Naive thymus-derived CD8-positive, alpha-beta T cell (primary cell): ENCODE measurements at places on chromosomes 1 and 21.

DNA sequence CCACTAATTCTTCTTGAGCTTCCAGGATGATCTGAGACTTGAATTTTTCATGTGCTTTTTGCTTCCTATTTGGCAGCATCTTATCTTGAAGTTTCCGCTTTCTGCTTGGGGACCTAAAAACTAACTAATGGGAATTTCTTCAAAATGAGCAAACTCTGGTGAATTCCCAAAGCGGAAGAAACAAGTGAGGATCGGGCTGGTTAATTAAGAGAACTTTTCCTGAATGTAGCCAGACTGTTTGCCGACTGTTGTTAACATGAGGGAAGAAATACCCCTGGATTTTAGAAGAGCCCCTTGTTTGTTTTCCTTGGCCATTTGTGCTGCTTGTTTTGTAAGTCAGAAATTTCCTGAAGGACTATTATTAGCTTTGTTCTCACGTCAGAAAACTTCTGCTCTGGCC, 6.1 kb upstream of the SELE start:
- DNase-seq = no peak

DNA sequence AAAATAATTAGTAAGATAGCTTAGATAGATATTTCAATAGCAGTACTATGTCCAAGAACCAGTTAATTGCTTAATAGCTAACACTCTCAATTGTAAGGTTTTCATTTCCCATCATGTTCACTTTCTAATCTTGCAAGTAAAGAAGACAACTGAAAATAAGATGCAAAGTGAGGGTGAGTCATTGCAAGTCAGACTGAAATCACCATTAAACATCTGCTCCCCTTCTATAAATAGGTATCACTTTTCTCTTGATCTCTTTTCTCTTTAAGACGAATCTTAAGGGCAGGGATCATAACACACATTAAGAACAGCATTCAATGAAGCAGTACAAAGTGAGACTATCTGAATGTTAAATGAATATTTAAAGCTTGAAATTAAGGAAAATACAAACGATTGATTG, 40.4 kb downstream of the UBR4 start:
- no peak for DNase-seq

DNA sequence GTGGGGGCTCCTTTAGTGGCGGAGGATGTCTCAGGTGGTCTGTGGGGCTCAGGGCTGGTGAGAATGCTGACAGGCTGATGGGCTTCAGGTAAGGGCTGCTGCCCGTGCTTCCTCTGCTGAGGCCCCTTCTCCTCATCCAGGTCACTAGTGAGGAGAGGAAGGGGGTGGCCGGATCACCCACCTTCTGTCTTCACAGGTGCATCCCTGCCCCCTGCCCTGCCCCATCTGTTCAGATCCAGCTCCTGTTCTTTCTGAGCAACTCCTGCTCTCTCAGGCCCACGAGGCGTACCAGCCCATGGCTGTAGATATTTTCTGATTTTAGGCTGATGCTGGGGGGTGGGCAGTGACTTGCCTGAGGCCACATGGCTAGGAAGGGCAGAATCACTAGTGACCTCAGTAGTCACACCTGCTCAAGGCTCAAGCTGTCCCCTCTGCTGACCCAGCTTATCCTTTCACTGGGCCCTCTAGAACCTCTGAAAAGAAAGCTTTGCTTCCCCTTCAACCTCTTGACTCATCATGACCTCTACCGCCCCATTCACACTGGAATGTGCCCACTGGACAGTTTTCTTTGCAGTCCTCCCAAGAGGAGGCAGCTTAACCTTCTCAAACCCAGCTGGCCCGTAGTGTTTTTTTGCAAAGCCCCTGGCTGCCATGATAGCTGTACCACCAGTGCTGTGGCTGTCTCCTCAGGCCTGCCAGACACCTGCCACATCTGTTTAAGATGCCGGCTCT, 14.8 kb downstream of the DCST2 start:
- DNase-seq = no peak

DNA sequence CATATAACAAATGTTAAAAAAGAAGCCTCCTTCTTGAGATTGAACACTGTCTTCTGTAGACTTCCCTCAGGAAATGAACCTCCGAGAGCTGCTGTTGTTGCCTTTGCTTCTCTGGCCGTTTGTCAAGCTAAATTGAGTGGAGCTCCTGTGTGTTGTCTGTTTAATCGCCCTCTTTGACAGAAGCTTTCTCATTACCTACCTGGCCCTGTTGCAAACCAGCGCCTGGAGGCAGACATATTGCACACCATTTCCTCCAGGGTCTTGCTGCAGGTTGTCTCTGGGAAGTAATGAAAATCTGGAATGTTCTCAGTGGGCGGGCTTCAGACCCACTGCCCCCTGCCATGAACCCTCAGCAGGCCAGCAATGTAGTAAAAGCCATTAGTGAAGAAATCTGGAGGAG, 83.3 kb downstream of the GABPA start:
- DNase-seq = no peak

GRCh38 chr1:117093870-117094621, 27.5 kb downstream of the TRIM45 start:
- DNase-seq = peak; percentile 9

DNA sequence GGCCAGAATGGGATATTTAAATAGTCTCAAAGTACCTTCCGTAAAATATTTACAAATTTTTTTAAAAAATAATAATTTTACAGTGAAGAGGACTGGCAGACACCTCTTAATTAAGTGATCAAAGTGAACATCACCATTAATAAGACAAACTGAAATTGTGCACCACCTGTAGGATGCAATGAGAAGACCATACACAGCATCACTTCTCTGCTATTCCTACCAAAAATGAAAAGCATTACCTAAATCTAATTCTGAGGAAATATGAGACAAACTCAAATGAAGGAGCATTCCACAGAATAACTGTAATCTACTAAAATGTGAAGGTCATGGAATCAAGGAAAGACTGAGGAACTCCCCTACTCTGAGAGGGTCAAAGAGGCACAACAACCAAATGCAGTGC, 68.2 kb upstream of the PRDX6 start:
- DNase-seq = no peak
